ENCODE measurements at places on chromosomes 5 and 9. TPM values are rescaled to one million over a fixed set of nuclear protein-coding genes. Genes with fewer than 3 reads are reported as not detected.

The HSPB3 gene
- total RNA-seq = 55.2 TPM

The PTGDS gene
- total RNA-seq = 15.2 TPM

The SLC12A2 gene
- 40.4 TPM for total RNA-seq

The RAB3C gene
- 0.75 TPM for total RNA-seq

The TESK1 gene
- 37.5 TPM for total RNA-seq

GRCh38 chr5:137828180-137828579, 39.5 kb upstream of the MYOT start:
- no peaks in the 10 kb centered on the region for H3K27me3 ChIP-seq
- H3K27ac ChIP-seq = no peak overlapping the region
- no peaks in the 10 kb centered on the region for H3K36me3 ChIP-seq
- DNase-seq = no peak
- H3K4me1 ChIP-seq = no peaks in the 10 kb centered on the region
- H3K4me3 ChIP-seq = no peak overlapping the region

GRCh38 chr9:136738960-136739359, 3.8 kb downstream of the LCN10 start:
- peaks cover 15% of the 10 kb centered on the region for H3K4me1 ChIP-seq
- no peak for DNase-seq
- H3K27me3 ChIP-seq = peaks cover 44% of the 10 kb centered on the region
- no peak overlapping the region for H3K4me3 ChIP-seq
- H3K36me3 ChIP-seq = no peaks in the 10 kb centered on the region

DNA sequence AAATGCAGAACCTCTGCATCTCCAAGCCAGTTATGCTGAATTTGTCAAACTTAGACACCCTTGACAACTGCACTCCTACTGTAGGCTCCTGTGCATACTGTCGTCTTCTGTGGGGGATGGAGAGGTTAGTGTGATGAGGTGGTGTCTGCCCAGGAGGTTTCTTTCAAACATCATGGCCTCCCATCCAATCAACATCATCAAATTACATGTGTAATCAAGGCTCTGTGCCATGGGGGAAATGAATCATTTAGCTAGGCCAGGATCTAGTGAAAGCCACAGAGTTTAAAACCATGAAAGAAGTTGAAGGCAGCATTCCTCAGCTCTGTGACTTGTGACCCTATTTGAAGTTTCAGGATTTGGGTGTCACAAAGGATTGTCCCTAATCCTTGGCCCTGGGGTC, 240.6 kb downstream of the MARCHF11 start:
- H3K27ac ChIP-seq = no peak overlapping the region
- H3K4me1 ChIP-seq = no peaks in the 10 kb centered on the region
- H3K36me3 ChIP-seq = no peaks in the 10 kb centered on the region
- no peaks in the 10 kb centered on the region for H3K27me3 ChIP-seq
- no peak overlapping the region for H3K4me3 ChIP-seq

DNA sequence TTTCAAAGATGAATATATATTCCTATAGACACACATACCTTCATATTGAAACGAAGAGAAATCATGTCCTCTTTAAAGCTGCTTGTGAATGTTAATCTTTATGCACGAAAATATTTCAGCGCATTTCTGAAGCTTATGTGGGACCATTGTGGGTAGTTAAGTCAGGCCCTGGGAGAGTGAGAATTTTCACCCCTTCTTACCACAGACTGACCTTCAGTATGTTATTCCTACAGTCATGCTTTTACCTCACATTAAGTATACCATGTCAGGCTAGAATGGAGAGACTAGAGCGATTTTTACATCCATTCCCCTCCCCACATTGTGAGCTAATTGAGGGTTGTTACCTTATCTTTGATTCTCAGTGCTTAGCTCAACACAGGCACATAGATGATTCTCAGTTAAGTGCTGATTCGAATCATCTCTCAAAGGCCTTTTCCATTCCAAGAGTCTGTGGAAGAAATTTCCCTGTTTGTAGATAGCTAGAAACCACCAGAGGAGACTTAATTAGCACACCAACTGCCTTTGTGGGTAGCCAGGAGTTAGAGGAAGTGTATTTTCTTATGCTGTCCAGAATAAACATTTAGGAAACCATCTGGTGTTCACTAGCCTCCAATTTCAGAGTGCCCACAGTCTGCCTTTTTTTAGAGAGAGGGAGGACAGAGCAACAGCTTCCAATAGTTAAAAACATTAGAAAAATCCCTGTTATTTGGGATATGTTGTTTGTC, 110.5 kb downstream of the MEGF10 start:
- H3K27me3 ChIP-seq = no peaks in the 10 kb centered on the region
- DNase-seq = no peak
- H3K4me1 ChIP-seq = no peaks in the 10 kb centered on the region

DNA sequence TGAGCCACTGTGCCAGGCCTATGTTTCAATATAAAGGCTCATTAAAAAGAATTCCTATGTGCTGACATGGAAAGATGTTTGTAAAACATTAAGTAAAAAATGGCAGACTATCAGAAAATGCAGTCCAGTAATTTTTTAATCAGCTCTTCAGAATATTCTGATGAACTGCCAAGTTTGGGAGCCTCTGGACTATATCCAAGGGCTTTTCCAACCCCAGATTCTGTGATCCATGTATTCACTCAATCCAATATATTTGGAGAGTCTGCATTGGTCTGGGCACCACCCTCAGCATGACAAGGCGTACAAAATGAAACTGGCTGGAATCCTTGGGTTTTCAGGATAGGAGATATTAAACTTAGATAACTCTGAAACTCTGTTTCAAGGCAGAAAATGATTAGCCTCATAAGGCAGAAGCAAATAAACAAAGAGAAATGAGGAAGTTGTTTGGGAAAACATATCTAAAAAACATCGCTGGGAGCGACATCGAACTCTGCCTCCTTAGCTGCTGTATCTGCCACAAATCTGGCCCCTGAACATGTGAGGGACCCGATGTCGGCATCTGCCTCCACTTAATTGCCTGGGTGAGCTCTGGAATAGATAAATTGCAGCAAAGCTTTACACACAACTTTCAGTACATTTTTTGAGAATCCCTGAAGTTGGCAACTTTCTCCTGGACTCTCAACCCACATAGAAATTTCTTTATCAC, 14.4 kb downstream of the PDE6A start:
- H3K4me1 ChIP-seq = peaks cover 8% of the 10 kb centered on the region
- no peaks in the 10 kb centered on the region for H3K36me3 ChIP-seq
- H3K27ac ChIP-seq = no peak overlapping the region
- DNase-seq = no peak
- H3K4me3 ChIP-seq = no peak overlapping the region

DNA sequence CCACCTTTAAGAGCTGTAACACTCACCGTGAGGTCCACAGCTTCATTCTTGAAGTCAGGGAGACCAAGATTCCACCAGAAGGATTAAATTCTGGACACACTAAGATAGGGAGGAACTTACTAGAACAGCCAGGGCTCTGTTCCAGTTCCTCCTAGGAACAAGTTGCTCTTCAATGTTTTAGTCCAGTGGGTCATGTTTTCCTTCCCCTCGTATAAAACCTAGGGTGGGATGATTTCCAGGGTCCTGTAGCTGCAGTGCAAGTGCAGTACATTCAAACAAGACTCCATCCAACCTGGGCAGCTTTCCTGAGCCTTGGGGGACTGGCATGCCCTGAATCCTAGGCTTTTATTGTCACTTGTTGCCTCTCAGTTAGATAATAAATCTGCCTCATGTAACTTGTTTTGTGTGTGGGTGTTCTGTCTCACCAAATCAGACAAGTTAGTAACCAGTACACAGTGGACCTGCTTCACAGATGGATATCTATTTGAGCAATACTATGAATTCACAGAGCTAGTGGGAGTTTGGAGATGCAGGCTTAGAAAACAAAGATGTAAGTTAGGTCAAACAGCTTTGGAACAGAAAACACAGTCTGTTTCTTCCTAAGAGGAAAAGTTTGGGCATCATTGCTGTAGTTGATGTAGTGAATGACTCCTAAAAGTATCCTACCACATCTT, 405.6 kb downstream of the GABRG2 start:
- H3K36me3 ChIP-seq = no peaks in the 10 kb centered on the region
- DNase-seq = no peak
- H3K27ac ChIP-seq = no peak overlapping the region
- no peak overlapping the region for H3K4me3 ChIP-seq
- H3K4me1 ChIP-seq = no peaks in the 10 kb centered on the region

All from transverse colon (tissue), 4 donors.